CD8-positive, alpha-beta memory T cell (primary cell): ENCODE measurements at places on chromosomes 3 and 15. TPM values are rescaled to one million over a fixed set of nuclear protein-coding genes. Genes with fewer than 3 reads are reported as not detected.

GRCh38 chr15:59950603-59951388 lies 53.3 kb upstream of the FOXB1 start:
- DNase-seq = no peak

SSUH2 gene
- total RNA-seq = not detected

LDHAL6B gene
- not detected for total RNA-seq

ATP10A gene
- 28.9 TPM for total RNA-seq

FAM131A gene
- total RNA-seq = 2.4 TPM

- no peak for DNase-seq
Observed at GRCh38 chr15:95365511-95366107, 964.9 kb upstream of the NR2F2 start.

DNA sequence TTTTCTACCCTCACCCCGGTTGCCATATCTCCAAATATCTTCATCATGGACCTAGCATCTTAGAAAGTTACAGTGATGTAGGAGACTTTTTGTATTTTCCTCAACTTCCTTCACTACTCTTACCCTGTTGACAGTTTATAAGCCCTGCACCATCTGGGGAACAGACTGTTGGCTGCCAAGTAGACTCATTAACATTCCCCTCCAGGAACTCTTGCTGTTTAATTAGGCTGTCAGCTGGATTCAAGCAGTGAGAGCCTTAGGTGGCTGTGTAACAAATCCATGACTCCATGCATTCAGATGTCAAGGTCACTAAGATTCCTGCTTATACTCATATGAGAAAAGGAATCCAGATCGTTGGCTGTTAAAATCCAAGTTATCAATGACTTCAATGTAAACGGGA lies 198.3 kb downstream of the NAALADL2 start:
- DNase-seq = no peak

CPNE4 gene
- not detected for total RNA-seq

DNA sequence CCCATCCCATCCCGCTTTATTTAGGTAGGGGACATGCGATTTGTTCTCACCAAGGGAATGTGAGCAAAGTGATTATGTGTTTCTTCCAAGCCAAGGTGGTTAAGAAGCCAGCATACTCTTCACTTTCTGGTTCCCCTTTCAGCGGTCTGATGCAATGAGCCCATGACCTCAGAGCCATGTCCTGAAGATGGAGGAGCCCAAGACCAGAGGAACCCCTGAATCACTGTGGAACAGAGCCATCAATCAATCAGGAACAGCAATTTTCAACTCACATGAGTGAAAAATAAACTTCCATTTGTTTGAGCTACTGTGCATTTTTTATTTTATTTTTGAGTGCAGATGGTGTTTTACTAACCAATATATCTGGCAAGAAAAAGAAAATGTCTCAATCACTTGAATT lies 10.8 kb downstream of the THRB start:
- no peak for DNase-seq

DNA sequence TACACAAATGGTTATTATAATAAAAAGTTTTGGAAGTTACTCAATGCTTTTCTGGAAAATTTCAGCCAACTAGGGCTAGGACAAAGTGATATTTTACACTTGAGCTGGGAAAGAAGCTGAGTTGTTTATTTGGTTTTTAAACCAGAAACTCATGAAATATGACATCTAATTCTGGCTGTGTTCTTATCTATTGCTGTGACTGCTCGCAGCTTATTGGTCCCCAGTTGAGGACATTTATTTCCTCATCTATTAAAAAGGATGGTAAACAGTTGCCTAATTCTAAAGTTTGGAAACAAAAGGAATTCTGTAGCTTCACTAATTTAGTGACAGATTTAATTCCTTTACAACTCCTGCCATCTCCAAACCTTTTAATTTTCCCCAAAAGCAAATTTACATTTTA lies 487.6 kb upstream of the IL12A start:
- DNase-seq = no peak

- DNase-seq = no peak
Observed at GRCh38 chr3:134543113-134543512, 57.3 kb downstream of the CEP63 start.

TNFAIP8L3 gene
- 1.7 TPM for total RNA-seq

- DNase-seq = no peak
Observed at GRCh38 chr3:46453526-46454208, 11.0 kb downstream of the LTF start.

IL17RC gene
- total RNA-seq = 0.31 TPM

AMT gene
- 1.6 TPM for total RNA-seq

DNA sequence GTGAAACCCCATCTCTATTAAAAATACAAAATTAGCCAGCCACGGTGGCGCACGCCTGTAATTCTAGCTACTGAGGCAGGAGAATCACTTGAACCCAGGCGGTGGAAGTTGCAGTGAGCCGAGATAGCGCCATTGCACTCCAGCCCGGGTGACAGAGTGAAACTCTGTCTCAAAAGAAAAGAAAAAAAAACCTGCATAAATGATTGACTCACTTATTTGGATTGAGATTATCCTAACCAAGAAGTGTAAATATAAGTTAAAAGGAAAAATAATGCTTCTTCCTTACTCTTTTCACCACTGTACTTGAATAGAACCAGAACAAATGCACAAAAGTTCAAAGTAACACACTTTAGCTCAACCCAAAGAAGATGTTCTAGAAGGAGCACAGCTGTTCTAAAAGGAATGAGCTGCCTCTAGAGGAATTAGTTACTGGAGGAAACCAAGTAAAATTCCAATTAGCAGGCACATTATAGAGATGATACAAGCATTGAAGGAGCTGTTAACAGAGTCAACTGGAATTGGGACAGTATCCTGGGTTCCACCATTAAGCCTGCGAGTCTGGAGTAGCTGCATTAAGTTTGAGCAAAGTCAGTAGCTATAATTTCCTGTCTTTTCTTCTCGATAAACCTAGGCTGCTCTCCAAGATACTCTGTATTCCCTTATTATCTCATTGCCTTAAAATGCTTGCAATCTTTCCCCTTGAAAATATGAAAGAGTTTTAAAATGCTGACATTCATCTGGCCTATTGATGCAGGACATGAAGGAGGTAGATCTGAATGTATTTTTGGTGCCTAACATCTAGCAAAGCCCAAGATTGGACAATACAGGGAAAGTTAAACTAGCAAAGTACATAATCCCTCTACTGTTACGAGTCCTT lies 9.5 kb downstream of the MTHFS start:
- no peak for DNase-seq

DNA sequence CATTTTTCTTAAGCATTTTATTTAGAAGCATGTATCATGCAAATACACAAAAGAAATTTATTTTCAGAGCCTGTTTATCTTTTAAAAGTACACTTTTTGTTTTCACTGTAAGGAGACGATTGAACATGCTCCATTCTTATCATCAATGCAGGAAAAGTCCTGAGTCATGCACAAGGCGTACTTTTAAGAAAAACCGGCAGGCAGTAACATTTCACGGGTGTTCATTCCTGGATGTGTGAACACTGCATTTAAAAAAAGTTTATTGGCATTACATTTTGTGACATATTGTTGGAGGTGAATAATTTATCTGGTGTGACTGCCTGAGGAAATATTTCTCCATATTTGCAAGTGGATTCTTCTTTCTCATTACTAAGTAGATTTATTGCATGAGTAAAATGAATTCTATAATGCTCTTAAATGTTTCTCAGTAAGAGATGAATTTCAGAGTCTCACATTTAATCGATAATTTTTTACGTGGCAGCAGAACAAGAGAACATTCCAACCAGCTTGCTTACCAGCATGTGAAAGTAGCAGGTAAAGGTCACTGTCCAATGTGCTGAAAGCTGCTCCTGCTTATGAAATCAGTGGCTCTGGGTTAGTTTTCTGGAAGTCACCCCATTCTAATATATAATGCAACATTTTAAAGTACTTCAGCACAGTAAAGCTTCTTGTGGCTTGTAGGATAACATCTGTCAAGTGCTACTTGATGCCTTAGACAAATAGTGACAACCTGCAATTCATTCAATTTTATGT lies 87.0 kb downstream of the SV2B start:
- DNase-seq = no peak

CLDN18 gene
- total RNA-seq = not detected

KCNMB3 gene
- 0.59 TPM for total RNA-seq

CCK gene
- not detected for total RNA-seq

DNA sequence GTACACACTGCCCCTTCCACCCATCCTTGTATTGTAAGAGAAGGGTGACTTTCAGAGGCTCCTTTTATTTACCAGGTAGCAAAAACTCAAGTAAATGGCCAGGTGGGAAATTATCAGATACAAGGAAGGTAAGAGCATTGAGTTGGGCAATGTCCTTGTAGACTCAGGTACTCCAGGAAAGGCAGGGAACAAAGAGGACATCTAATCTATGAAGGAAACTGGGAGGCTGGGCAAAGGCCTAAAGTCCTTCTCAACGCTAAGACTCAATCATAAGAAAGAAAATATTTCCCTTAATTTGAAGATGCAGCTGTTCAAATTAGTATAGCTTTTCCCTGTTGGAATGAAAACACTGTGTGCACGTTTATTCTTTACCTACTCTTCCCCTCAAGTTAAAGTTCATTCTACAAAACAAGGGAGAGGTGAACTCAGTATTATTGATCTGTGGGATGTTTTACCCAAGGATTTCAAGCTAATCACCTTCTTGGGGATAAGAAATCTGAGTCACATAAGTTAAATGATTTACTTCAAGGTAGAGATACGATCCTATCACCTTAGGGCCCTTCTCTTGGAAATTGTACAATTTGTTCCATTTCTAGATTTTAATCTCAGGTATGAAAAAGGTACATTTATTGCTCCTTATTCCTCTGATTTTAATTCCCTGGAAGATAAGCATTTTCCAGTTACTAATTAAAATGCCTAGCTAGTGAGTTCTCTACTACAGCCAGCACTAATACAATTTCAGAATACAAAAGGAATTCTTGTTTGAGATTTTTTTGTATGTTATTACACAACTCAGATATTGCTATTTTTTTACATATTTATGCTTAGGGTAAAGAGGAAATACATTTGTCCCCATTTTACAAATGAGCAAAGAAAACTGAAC lies 80.6 kb downstream of the PLD1 start:
- DNase-seq = no peak

DNA sequence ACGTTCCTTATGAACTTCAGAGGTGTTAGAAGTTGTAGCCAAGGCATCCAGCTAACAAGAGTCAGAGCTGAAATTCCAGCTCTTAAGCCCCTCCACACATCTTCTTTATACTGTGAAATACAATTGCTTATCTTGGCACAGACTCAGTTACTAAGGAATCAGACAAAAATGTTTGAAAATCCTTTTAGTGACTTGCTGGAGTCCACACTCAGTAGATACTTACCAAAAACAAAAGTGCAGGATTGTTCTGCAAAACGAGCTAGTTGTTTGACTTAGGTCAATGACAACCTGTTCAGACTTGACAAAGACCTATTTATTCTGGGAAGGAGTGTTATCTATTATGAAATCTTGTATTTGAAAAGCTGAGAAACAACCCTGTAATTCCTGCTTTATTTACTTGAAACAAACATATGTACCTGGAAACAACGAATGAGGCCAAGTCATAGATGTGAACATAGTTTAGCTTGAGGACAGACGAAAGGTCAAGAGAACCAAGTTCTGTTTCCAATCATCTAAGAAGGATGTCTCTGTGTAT lies 38.5 kb downstream of the B3GNT5 start:
- DNase-seq = no peak

- no peak for DNase-seq
Observed at GRCh38 chr3:72844436-72844993, 3.7 kb downstream of the SHQ1 start.

NAALADL2 gene
- total RNA-seq = not detected

- no peak for DNase-seq
Observed at GRCh38 chr3:189557824-189558223, 73.4 kb upstream of the TP63 start.

DNA sequence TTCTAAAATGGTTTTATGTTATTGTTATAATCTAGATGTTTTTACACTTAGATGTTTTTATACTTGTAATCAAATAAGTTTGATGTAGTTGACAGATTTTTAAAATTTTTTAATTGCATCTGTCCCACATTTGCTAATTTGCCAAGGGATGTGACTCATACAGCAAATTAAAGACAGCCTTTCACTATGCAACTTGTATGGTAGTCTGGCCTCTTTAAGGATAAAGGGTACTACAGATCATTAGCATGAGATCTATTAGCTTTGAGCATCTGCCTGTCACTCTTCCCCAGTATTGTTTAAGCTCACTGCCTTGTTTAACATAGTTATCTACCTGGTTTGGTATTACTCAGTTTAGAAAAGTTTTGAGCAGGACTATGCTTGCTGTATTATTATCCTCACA lies 83.0 kb downstream of the NPTN start:
- DNase-seq = no peak

DNA sequence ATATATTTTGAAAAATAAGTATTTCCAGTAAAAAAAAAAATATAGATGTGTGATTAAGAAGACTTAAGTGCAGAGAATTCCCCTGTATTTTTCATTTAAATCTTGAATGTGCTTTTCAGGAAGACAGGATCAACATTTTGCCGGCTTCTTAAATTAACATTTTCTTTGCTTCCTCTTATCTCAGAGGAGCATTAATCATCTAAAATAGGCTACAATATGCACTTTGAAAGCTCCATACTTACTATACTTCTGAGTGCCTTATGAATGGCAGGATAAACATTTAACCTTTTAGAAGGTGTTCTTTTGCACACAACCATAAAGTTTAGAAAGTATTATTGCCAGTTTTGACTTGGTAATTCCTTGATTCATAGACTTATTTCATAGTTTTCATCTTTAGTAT lies 164.3 kb downstream of the ECT2 start:
- DNase-seq = no peak

FEZF2 gene
- total RNA-seq = not detected

PEX5L gene
- not detected for total RNA-seq

ZIC4 gene
- not detected for total RNA-seq

OR5K4 gene
- total RNA-seq = not detected

DNA sequence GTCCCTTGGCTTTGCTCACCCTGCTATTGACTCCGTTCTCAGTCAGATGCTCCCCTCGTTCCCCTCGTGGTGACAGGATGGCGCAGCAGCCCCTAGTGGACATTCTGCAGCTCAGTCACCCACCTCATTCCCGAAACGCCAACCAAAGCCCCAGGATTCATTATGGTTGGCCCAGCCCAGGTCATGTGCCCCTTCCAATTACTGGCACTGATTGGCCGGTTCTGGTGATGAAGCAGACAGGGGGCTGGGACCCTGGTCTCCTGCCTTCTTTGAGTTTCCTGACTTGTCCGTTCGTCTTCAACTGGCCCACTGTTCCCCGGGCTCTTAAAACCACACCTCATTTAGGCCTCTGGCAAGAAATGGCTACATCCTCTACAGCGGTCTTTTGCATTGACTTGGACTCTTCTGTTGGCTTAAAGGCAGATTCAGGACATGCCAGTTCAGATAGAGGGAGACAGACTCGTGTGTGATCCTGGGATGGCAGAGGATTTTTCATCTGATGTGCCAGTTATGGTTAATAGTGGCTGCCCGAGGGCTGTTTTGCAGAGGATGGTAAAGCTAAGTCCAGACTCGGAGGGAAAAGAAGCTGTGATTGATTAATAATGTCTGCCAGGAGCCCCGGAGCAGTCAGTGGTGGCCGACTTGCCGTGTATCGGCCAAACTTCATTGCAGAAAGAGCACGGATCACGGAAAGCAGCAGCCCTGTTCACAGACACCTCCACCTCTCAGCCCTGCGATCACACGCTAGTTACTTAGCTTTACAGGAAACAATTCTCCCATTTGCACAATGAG lies 37.8 kb downstream of the LSM3 start:
- peak; percentile 61 for DNase-seq

GXYLT2 gene
- not detected for total RNA-seq
